ENCODE measurements at places on chromosomes 7 and 10. TPM values are rescaled to one million over a fixed set of nuclear protein-coding genes. Genes with fewer than 3 reads are reported as not detected.

SH2D4B gene
- 0.27 TPM for total RNA-seq

- no peak for DNase-seq
- H3K4me1 ChIP-seq, result no peaks in the 10 kb centered on the region
- H3K36me3 ChIP-seq, result no peaks in the 10 kb centered on the region
- H3K4me3 ChIP-seq, result no peak overlapping the region
- H3K27me3 ChIP-seq, result no peaks in the 10 kb centered on the region
- no peak overlapping the region for H3K27ac ChIP-seq
Measured at GRCh38 chr7:114788706-114789105, 133.2 kb upstream of the MDFIC start.

KCND2 gene
- total RNA-seq, result not detected

DNA sequence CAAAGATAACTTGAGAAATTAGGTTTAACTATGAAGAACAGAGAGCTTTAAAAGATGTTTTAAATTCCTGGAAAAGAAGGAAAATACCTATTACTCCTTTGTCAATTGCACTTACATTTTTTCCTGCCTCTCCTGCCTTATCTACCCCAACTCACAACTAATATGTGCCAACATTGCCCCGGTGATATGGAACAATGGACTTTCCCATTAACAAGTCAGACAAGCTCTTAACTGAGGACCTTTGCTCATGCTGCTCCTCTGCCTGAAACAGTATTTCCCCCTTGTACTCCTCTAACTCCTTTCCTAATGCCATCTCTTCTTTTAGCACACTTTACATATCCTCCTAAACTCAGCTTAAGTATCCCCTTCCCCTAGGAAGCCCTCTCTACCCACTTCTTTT is 4.8 kb upstream of the ACTA2 start:
- no peak for DNase-seq
- no peak overlapping the region for H3K27ac ChIP-seq
- no peaks in the 10 kb centered on the region for H3K27me3 ChIP-seq
- peaks cover 10% of the 10 kb centered on the region for H3K4me1 ChIP-seq

NCF1 gene
- 11.0 TPM for total RNA-seq

DNA sequence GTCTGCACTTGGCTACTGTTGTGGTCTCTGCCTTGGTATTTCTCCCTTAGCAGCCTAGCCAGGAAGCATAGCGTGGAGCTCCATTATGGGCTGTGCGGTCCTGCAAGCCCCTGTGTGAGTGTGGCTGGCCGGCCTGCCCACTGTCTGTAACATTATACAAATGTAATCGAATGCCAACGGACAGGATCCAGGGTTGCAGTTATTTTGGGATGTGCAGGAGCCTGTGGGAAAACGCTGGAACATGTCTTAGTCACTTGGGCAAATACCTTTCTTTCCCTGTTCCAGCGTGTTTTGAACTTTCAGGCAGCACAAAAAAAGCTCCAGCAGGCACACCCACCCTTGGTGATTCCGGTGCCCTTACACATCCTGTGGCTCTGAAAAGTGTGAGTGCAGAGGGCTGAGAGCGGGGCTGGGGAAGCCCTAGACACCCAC is 29.5 kb downstream of the BAG3 start:
- H3K36me3 ChIP-seq, result peaks cover 24% of the 10 kb centered on the region
- H3K27ac ChIP-seq, result no peak overlapping the region

DNA sequence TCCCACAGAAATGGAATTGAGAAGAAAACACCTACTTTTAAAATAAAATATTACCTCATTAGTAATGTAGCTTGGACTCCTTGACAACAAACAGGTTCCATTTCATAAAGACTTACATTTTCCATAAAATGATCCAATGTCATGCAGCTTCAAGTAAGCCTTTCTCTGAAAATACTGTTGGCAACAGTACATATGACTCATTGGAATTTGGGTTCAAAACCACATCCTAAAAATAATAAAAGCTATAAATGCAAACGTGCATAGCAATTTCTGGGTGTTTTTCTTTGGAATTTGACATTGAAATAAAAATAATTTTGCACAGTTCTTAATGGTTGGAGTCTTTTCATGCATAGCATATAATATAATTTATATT is 47.9 kb downstream of the FHIP2A start:
- DNase-seq, result no peak
- H3K36me3 ChIP-seq, result no peaks in the 10 kb centered on the region
- no peaks in the 10 kb centered on the region for H3K4me1 ChIP-seq
- no peaks in the 10 kb centered on the region for H3K27me3 ChIP-seq
- H3K4me3 ChIP-seq, result no peak overlapping the region

MPP7 gene
- 41.7 TPM for total RNA-seq

GRCh38 chr10:131812736-131813604 is 87.8 kb upstream of the PPP2R2D start:
- DNase-seq, result no peak
- H3K4me1 ChIP-seq, result no peaks in the 10 kb centered on the region
- H3K27me3 ChIP-seq, result no peaks in the 10 kb centered on the region
- H3K4me3 ChIP-seq, result no peak overlapping the region

FAM237B gene
- not detected for total RNA-seq
